ENCODE measurements at places on chromosomes 7 and 10.
A peak's percentile ranks its signal among the peaks of the same experiment; 100 is the strongest.

- no peak for DNase-seq
These were observed 356.9 kb downstream of the EXOC4 start for GRCh38 chr7:133609806-133610205.

GRCh38 chr7:55260171-55260570 lies 105.0 kb upstream of the LANCL2 start:
- DNase-seq = no peak

DNA sequence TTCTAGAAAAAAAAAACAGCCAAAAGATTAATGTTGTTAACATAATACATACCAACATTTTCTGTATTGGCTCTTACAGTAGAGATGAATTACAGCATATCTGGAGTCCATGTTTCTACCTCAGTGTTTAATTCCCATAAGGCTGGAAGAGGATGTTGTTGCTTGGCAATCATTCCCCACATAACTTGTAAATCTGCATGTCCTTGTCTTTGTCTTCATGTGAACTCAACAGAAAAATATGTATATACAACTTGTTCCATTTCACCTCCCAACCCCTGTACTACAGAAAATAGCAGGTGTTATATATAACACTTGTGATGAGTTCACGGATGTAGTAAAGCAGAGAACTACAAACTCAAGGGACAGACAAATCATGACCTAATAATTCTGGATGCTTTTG lies 160.9 kb upstream of the SEMA3C start:
- no peak for DNase-seq

DNA sequence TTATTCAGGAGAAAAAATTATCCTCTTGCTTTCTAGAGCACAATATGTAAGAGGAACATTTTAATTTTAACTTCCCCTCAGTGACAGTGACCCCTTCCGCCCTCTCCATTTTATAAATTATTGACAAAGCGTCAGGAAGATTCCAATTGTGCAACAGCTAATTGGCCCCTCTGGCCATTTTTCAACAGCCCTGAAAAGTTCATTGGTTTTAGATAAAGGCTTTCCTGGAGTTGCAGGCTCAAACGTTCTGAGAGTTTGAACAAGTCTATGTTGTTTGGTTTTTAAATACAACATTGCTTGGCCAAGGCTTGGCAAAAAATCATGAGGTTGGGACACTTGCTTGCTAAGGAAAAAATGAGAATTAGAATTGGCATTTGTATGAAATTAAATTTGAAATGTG lies 422.2 kb upstream of the ANKRD30A start:
- no peak for DNase-seq

- DNase-seq = no peak
These were observed 10.3 kb downstream of the HYCC1 start for GRCh38 chr7:23003505-23004246.

- DNase-seq = no peak
These were observed 39.2 kb upstream of the DNAJC1 start for GRCh38 chr10:22042557-22043326.

- no peak for DNase-seq
These were observed 52.5 kb downstream of the TNS3 start for GRCh38 chr7:47529405-47529804.

DNA sequence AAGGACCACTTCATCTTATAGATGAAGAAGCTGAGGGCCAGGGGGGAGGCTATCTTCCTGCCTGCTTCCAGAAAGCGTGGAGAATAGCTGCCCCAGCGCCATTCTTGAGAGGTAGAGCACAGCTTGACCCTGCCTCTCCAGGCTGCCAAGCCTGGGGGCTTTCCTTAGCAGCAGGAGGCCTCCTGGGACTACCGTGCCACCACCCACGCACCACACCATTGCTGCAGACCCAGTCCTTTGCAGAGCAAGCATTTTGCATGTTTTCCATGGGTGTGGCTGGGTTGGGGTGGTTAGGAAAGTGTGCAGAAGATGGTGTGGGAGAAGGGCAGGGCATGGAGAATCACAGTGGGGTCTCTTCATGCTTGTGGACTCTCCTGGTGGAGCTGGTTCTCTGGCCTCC lies 64.9 kb downstream of the TBXAS1 start:
- DNase-seq = no peak

DNA sequence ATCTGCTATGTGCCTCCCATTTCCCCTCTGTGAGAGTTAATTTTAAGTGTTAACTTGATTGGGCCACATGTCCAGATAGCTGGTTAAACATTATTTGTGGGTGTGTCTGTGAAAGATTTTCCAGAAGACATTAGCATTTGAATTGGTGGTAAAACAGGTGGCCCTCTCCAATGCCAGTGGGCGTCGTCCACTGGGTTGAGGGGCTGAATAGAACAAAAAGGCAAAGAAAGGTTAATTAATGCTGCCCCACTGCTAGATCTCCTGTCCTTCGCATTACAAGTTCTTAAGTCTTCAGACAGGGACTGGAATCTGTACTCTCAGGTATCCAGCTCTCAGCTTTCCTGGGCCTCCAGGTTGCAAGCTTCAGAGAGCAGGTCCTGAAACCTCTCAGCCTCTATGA lies 1160.9 kb upstream of the LRRN3 start:
- DNase-seq = no peak

GRCh38 chr10:70267161-70267933 lies 16.5 kb downstream of the NPFFR1 start:
- peak; percentile 42 for DNase-seq

DNA sequence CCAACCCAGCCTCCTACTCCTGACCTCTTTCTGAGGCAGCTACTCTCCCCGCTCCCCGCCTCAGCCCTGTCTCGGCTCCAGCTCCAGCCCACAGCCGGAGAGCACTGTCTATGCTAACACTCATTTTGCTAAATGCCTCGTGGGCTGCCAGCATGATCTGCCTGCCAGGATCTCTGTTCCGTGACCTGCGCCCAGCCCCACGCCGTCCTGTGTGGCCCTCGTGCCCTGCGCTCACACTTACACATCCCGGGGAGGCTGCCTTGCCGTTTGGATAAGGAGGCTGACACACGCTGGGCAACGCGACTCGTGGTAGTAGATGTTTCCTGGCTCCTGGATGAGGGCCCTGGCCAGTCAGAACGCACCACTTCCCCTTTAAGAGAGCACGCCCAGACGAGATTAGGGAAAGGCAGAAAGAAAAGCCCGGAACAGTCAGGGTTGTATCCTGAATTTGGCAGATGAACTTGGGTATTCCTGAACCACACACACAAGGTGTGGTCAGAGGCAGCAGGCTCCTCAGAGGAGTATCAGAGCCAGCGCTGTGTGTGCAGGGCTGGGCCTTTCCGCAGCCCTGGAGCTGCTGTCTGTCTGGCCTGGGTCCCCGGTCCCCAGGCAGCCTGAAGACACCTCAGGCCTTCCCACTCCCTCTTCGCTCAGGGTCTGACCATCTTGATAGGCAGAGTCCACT lies 97.7 kb upstream of the EFCAB10 start:
- DNase-seq = peak; percentile 58

GRCh38 chr7:7257899-7258692 lies 75.8 kb downstream of the C1GALT1 start:
- no peak for DNase-seq

DNA sequence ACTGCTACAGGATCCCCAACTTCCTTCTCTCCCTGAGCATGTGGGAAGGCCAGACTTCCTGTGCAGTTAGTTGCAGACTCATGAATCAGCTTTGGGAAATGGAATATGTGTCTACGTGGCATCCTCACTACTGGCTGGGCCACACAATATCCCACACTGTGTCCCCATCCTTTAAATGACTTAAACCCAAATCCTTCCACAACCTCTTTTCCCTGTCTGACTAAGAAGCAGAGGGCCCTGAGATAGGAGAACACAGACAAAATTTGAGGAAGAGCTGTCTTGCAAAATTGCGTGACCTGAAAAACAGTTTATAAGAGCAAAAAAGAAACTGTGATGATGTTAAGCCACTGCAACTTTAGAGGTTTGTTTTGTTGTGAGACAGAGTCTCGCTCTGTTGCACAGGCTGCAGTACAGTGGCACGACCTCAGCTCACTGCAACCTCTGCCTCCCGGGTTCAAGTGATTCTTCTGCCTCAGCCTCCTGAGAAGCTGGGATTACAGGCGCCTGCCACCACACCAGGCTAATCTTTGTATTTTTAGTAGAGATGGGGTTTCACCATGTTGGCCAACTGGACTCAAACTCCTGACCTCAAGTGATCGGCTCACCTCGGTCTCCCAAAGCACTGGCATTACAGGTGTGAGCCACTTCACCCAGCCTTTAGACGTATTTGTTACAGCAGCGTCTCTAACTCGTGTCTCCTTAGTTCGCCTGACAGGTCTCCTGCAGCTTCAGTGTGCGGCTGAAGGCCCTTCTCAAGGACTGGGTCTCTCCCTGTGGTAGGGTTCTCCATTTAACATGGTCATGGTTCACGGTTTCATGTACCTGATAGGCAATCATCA lies 46.9 kb upstream of the SFMBT2 start:
- no peak for DNase-seq

- DNase-seq = no peak
These were observed 588.6 kb downstream of the DNAJB6 start for GRCh38 chr7:157925383-157925875.

GRCh38 chr10:96238646-96239623 lies 32.4 kb downstream of the BLNK start:
- no peak for DNase-seq

DNA sequence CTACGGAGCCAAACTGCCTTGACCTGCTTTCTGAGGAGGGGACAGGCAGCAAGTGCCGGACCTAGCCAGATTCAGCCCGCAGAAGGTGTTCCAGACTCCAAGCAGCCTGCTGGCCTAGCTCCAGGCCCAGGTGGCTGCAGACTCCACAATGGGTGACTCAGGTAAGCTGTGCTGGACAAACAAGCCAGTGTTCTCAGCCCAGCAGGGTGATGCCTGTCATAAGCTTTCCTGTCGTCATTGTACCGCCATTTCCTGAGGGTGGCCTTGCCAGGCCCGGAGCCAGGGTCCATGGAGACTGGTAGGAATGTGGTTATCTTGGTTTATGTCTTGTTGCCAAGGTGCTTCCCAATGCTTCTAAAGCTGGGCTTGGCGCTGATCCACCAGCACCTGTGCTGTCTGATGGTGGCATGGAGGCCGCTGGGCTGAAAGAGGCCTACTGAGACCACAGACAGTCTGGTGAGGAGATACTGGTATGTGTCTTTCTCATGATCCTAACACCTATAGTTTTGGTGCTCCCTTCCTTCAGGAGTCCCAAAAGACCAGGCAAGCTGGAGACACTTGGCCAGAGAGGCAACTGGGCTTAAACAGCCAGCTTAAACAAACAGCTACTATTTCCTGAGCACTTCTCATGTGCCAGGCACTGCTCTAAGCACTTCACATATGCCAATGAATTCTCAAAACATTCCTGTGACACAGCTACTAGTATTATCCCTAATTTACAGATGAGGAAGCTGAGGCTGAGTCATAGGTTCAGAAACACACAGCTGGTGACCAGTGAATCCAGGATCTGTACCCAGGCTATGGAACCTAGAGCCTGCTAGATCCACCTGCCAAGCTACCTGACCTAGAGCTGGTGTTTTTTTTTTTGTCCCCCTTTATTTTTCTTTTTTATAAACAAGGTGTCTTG lies 42.0 kb downstream of the ZC3HC1 start:
- DNase-seq = no peak

DNA sequence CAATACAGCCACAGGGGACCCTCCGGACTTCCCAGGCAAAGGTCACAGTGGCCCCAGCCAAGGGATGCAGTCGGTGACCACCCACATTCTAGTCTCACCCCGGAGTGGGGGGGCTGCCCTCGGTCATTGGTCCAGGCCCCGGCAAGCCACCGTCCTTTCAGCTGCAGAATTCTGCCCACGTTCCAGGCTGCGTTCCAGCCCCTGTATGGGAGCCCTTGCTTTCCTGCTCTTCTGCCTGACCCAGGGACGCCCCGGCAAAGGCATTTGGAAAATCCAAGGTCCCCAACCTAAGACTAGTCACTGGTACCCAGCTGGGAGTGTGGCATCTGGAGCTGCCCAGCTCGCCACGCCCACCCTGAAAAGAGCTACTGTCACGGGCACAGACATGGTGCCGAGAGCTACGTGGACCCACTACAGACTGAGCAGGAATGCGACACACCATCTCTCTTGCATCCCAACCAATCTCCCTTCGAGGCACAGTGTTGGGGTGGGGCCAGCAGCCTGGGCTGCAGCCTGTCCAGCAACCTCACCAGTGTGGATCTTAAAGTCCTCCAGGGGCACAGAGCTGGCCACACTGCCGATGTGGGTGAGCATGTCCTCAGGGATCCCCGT lies 18.6 kb downstream of the OGDHL start:
- DNase-seq = no peak

- DNase-seq = no peak
These were observed 39.6 kb downstream of the FAM171A1 start for GRCh38 chr10:15331461-15331860.

DNA sequence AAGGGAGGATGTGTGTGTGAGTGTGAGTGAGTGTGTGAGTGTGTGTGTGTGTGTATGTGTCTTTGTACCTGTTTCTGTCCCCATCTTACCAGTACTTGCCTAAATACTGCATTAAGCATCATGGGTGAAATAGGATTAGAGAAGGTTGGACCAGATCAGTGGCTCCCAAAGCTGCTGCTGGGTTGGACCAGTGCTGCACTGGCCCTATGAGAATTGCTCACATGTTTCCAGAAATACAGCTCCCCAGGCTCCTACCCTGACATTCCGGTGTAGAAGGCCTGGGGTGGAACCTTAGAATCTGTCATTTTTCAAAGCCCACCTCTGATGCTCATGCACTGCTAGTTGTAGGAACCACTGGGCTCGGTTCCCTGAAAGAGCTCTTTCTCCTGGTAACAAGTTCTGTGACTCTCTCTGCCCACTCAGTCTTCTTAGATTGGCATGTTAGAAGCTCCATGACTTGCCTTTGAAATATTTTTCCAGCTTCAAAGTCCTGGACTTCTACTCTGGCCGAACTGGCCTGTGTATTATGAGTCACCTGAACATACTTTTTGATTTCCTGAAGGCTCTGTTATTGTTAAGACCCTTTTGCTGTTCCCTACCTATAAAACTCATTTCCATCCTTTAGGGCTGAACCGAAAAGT lies 224.7 kb downstream of the CUX1 start:
- DNase-seq = no peak

- DNase-seq = no peak
These were observed 103.4 kb downstream of the GRK5 start for GRCh38 chr10:119310806-119311205.

DNA sequence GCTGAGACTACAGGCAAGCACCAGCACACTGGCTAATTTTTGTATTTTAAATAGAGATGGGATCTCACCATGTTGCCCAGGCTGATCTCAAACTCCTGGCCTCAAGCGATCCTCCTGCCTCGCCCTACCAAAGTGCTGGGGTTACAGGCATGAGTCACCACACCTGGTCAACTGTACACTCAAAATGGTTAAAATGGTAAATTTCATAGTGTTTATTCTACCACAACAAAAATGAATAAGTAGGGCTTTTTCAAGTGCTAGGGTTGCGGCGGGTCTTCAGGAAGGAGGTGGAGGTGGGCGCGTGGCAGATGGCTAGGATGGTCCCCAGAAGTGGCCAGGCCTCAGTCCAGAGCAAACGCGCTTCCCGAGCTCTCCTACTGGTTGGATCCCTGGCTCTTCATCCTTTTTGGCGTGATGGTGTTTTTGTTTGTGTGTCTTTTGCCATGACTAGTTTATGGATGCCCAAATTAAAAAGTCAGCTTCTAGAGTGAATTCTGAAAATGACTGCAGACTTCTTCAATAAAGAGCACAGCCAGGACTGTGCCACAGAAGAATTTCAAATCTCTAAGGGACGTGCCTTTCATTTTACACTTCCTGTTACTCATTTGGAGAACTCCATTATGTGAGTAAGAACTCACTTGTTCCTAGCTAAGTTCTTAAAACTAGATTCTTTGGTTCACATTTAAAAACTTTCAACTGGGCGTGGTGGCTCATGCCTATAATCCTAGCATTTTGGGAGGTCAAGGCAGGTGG lies 73.9 kb downstream of the TMEM130 start:
- no peak for DNase-seq
